ENCODE measurements at places on chromosomes 6 and 20.

DNA sequence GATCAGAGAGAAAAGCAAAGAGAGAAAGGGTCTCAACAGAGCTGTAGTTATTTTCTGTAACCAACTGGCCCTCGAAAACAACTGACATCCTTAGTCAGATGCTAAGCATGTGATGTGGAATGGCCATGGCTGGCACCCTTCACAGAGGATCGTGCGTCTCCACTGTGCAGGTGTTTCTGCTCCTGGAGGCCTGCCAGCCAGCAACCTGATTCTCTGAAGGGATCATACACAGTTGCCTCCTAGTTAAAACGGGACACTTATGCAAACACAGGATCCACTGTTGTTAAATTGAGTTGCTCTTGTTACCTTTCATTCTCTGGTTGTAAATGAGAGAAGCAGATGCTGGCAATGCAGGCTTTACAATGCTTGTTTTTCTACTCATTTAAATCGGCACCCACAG, 148.5 kb downstream of the HDGFL1 start:
- DNase-seq = peak; percentile 40

DNA sequence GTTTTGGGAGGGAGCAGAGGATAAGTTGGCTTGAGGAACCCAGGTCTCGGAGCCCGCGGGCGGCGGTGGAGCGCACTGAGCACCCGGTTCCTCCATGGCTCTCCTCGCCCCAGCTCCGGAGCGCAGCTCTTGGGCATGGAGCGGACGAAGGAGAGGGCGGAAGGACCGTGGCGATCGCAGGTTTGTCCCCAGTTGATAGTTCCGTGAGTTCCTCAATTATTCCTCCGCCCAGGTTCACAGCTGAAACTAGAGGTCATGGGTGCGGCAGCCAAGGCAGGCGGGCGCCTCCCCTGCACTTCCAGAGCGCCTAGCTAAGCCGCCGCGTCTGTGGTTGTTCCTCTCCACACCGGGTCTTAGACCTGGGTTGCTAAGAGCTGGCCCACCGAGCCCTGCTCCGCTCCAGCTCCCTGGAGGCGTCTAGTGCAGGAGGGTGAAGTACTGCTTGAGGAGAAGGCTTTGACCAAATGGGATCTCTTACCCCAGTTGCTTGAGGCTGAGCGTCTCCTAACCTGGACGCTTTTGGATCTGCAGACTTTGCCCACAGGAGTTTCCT, at the start of gene HTR1B:
Gene HTR1B (minus strand): TSS at position 184 of the 553 bp plus-strand sequence. CDS start 88 bp downstream, at position 96.
- no peak for DNase-seq

DNA sequence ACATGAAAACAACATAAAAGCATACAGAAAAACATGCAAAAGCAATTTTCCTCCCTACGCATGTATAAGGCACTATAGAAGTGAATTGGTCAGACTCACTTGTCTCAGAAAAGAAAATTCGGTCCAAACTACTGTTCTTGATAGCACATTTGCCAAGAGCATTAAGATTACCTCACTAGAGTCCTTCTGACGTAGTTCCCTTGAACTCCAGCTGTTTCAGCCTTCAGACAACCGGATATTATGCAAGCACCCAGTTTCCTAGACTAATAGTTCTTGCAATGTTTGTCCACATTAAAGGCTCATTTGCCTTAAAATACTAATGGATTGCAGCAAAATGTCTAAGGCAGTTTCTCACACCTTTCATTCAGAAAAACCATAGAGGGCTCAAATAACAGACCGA, 2.5 kb upstream of the CASS4 start:
- no peak for DNase-seq

DNA sequence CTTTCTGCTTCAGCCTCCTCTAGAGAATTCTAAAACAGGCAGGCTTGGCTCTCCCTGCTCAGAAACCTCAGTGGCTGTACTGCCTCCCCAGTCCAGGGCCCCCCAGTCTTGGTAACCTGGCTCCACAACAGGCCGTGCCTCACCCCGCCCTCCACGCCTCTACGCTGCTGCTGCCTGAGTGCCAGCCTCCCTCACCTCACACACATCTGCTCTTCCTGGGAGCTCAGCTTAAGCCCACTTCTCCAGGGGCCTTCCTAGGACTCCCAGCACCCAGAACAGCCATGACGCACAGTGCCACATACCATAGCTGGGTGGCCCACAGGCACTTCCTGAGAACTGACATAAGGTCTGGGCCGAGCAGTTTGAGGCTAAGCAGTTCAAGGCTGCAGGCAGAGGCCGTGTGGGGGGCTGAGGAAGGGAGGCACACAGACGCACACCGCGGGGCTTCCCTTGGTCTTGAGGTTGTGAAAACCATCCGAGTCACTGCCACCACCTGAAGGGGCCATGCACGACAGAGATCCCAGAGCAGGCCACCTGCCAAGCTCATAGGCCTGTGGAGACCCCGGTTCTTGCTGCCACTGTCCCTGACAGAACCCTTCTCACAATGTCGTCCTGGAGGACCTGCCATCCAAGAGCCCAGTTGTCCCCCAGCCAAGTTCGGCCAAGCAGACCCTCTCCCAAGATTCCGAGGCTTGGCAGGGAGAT, 42.6 kb downstream of the DSTN start:
- no peak for DNase-seq

Data from DND-41 (cell line).